Type B pancreatic cell (in vitro differentiated cells): ENCODE measurements at places on chromosomes 12 and 14. TPM values are rescaled to one million over a fixed set of nuclear protein-coding genes. Genes with fewer than 3 reads are reported as not detected.

DNA sequence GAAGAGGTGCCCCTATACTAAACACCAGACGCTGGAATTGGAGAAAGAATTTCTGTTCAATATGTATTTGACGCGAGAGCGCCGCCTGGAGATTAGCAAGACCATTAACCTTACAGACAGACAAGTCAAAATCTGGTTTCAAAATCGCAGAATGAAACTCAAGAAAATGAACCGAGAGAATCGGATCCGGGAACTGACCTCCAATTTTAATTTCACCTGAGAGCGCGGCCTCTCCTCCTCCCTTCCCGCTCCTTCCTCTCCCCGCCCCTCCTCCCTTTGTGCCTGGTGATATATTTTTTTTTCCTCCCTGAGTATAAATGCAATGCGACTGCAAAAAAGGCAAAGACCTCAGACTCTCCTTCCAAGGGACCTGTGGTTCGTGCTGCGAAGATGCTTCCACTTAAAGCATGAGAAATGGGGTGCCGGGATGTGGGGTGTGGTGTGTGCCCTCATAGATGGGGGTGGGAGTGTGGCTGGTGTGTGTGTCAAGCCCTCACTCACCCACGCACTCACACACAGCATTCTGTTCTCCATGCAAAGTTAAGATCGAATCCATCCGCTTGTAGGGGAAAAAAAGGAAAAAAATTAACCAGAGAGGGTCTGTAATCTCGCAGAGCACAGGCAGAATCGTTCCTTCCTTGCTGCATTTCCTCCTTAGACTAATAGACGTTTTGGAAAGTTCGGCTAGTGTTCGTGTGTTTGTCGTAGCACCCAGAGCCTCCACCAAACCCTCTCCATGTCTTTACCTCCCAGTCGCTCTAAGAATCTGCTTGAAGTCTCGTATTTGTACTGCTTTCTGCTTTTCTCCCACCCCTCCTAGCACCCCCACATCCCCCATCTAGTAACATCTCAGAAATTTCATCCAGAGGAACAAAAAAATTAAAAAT, 4.5 kb downstream of the HOXC10 start:
- no peak for DNase-seq

- DNase-seq, result no peak
Observed at GRCh38 chr12:103879048-103879692, 38.1 kb upstream of the NT5DC3 start.

- no peak for DNase-seq
Observed at GRCh38 chr12:43169115-43169681, 382.8 kb downstream of the ADAMTS20 start.

GRCh38 chr14:24381363-24382063, 13.5 kb downstream of the NFATC4 start:
- no peak for DNase-seq

SLCO1B1 gene
- 0.36 TPM in 1 of 2 replicates, not detected in the other for total RNA-seq

- no peak for DNase-seq
Observed at GRCh38 chr12:44021471-44021971, 185.6 kb downstream of the TMEM117 start.

- DNase-seq, result no peak
Observed at GRCh38 chr14:75800792-75801191, 139.7 kb downstream of the TTLL5 start.

GRCh38 chr12:45407981-45408728, 192.3 kb downstream of the ANO6 start:
- DNase-seq, result no peak

DNA sequence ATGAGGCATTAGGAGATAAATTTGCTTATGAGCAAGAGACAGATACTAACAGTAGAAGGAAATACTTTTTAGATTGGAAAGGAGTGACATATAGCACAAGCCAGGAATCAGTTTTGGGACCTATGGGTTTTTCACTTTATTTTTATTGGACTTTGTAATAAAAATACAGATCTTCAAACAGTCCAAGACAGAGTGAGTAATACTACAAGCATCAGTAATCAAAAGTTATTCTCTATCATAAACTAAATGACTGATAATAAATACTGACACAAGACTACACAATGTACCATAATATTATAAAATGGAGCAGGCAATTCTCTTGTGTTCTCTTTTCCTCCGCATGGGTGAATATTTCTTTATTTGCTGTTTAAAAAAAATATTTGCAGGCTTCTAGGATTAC, 85.8 kb downstream of the DERA start:
- DNase-seq, result no peak

MYF6 gene
- total RNA-seq, result 1.4 TPM in 1 of 2 replicates, not detected in the other

DNA sequence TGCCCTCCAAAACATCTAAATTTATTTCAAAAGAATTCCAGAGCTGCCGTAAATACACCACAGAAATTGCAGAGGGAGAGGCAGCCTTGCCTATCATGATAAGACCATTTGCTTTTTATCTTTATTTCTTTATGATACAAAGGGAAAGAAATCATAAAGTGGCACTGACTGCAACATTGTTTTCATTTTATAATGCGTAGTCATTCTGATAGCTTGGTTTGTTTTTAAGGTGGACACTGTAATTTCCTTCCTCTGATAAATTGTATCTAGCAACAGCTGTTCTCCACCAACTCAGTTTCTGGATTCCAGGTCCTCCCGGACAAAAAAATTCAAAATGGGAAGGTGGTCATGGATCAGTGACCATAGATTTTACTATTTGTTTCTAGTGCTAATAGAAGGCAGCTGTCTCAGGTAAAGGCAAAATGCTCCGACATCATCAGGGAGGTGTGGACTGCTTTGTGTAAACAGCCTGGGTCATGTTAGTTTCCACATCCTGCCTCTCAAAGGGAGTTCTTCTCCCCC, 623 bp upstream of the TSPAN8 start:
- DNase-seq, result no peak

SLCO1A2 gene
- total RNA-seq, result 0.82 and 10.7 TPM in 2 replicates

NTN4 gene
- total RNA-seq, result 21.2 and 23.5 TPM in 2 replicates

ANG gene
- total RNA-seq, result 24.5 and 43.0 TPM in 2 replicates

DNA sequence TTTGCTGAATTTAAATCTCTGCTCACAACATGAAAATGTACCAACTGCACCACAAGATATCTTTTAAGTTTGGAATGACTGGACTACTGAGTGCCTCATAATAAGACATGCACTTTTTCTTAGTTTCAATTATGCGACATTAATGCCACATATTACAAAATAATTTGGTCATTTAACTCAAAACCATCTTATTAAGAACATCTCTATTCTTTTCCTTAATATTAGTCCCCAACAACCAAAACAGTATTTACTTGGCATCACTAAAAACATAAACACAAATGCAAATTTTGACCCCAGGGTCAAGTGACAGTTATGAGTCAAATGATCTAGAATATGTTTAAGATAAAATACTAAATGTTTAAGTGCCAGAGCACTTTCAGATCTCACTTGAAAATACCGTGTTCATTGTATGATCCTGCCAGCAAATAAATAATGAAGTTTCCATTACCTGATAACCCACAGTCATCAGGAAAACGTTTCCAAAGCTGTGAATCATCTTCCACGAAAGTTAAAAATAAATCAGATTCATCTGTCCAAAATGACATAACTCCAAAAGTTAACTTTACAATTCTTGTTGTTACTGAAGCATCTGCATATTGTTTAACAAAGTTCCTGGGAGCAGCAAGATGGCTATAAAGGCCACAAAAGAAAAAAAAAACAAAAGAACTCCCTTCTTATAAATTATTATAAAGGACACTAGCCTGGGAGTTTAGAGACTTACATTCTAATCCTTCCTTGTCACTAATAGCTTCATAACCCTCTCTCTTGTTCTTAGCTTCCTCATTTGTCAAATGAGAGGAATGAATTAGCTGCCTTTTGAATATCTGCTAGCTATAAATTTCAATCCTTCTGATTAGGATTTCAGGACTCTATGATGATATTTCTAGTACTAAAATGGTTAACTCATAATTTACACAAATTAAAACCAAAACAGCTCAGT, 30.5 kb upstream of the AP4S1 start:
- no peak for DNase-seq

RASSF9 gene
- 2.0 and 5.3 TPM in 2 replicates for total RNA-seq

ACSS3 gene
- total RNA-seq, result 24.5 and 28.0 TPM in 2 replicates

E2F7 gene
- total RNA-seq, result 7.4 and 24.8 TPM in 2 replicates

- DNase-seq, result peak; percentile 71
Observed at GRCh38 chr14:65101631-65102440, 481 bp downstream of the MAX start.

- DNase-seq, result no peak
Observed at GRCh38 chr12:94793191-94793595, 142.8 kb upstream of the TMCC3 start.

- DNase-seq, result no peak
Observed at GRCh38 chr14:104863131-104863862, 1.8 kb upstream of the CEP170B start.

DNA sequence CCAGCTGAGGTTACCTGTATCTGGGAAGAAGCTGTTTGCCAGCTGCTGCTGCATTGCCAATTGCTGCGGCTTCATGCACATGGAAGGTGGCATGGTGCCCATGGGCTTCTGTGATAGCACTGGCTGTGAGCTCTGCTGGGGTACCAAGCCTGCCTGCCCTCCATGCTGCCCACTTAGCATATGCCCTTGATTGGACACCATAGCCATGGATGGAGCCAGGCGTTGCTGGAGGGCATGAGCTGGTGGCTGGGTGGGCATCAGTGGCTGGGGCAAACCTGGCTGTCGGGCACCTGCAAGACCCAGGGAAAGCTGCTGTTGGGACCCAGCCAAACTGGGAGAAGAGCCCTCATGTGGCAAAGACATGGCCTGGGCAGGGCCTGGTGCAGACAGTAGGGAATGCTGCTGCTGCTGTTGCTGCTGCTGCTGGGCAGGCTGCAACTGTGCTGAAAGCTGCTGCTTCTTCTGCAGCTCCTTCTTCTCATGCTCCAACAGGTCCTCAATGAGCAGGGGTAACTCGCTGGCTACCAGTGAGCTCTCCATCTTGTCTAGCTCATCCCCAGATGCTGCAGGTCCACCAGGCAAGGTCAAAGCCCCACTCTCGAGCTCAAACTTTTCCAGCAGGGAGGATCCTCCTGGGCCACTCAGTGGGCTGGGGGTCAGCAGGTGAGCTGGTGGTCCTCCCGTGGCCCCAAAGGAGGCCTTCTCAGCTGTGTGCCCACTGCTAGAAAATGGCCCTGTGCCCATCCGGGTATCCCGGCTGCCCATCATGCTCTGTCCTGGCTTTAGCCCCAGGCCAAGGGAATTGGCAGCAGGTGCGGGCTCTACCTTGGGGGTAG, 18.8 kb upstream of the PRKAG1 start:
- DNase-seq, result no peak

GRCh38 chr12:1217191-1217949, 226.3 kb downstream of the ERC1 start:
- no peak for DNase-seq

- DNase-seq, result no peak
Observed at GRCh38 chr12:64387197-64387816, 3.3 kb downstream of the C12orf56 start.

P3H3 gene
- 40.7 and 66.0 TPM in 2 replicates for total RNA-seq

GRCh38 chr14:94284221-94284620, 8.8 kb downstream of the SERPINA10 start:
- no peak for DNase-seq

DNA sequence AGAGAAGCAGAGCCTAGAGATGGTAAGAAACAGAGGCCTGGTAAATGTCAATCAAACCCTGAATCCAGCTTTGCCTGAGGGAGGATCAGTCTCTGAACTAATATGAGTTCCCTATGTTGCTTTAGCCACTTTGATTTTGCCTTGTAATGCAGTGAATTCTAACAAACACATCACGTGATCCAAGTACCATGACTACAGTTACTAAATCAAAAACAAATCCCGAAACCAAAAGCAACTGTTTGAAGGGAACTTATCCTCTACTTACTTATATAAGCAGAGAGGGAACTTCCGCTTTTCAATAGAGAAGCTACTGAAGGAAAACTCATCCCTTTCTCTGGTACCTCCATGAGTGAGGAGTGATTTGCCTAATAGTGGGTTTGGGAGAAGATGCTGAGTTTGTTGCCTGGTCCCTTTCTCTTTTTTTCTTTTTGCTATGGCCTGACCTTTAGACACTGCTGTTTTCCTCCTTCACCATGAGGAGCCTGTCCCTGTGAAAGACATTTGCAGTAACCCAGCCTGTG, 7.7 kb upstream of the PPTC7 start:
- no peak for DNase-seq

TEX22 gene
- total RNA-seq, result 0.76 and 4.1 TPM in 2 replicates

DNA sequence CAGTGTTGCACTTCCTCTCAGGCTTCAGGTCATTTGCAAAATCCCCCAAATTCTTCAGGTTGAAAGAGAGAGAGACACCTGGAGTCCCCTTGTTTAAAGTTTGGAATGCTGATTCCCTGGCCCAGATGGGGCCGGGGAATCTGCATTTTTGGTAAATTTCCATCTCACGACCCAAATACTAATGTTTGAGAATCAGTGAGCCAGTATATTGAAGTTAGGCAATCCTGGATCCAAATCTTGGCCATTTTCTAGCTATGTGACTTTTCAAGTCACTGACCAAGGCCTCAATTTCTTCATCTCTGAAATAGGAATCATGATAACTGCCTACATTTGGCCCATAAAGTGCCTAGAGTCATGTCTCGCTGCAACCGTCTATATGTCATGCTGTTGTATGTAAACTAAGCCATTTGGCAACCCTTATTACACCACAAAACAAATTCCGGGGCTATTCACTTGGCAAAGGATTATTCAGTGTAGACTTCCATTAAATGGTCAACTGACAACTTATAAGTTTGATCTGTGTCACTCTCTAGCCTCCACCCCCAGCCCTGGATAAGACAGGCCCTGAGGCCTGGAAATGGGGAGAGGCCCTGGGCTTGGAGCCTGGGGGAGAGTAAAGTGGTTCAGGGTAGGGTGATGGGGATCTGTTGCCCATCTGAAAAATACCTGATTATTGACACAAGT, 3.7 kb upstream of the ZFP36L1 start:
- DNase-seq, result peak; percentile 48

DNA sequence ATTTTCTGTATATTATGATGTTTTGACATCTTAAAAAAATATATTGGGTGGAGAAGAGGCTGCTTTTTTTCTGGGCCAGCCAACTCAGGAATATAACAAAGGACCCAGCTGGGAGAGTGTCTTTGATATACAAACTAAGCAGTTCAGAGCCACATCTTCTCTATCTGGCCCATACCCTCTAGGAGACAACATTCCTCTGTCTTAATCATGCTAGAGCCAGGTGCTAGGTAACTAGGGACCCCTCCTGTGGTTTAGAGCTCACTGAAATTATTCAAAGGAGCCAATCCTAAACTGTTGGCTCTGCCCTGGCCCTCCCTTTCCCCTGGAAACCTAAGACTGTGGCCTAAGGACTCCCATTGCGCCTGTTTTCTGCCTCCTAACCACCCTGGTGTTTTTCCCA, 193.1 kb upstream of the DIO2 start:
- DNase-seq, result no peak

ARHGEF40 gene
- total RNA-seq, result 10.9 and 65.8 TPM in 2 replicates

CDKL1 gene
- total RNA-seq, result 1.5 and 3.4 TPM in 2 replicates
